ENCODE measurements at places on chromosomes 7 and 10.

GRCh38 chr7:111003883-111004282, 87.0 kb upstream of the LRRN3 start:
- no peak for DNase-seq

GRCh38 chr10:61319386-61320256, 133.6 kb downstream of the TMEM26 start:
- peak; percentile 5 for DNase-seq

GRCh38 chr7:64888561-64888900, 14.5 kb upstream of the ZNF273 start:
- peak; percentile 23 for DNase-seq

GRCh38 chr10:57664815-57665214, 602.9 kb downstream of the IPMK start:
- no peak for DNase-seq

Data from Daoy (cell line).